ENCODE measurements at places on chromosomes 7 and 10.

GRCh38 chr10:79171504-79171903, 102.7 kb downstream of the ZMIZ1 start:
- DNase-seq, result no peak

- no peak for DNase-seq
These were observed 10.1 kb downstream of the NUDT1 start for GRCh38 chr7:2251841-2252771.

DNA sequence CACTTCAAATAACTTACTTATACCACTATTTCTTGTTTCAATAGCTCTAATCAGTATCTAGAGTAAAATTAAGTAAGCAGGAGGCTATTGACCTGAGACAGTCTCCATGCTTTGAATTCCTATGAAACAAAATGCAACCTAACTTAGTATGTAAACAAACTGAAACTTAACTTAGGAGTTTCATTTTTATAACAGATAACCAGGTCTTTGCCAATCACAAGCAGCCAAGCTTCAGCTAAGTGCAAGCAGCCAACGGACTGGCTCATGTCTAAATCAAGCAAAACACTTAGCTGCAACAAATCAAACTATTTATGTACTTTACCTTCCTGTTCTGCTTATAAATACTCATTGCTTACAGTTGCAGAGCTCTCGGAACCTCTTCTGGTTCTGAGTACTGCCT, 4.4 kb upstream of the GSTK1 start:
- DNase-seq, result no peak

- no peak for DNase-seq
These were observed 31.6 kb upstream of the AGK start for GRCh38 chr7:141519623-141520022.

DNA sequence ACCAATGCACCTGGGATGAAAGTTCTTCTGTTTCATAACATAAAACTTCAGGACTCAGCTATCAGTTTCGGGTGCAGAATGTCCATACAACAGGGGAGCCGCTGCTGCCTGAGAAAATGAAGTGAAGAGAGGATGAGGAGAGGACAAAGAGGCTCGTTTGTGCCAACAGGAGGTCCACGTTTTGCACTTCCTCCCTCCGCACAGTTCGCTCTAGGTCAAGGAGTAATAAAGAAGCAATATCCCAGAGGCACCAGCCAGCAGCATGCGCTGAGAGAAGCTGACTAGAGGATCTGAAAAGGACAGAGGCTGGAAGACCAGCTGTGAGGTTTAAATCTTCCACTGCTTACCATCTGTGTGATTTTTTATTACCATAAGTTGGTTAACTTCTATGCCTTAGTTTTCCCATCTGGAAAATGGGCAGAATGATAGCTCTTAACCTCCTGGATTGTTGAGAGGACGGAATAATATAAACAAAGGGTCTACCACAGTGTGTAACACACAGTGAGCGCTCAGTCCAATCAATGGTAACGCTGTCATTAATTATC, 709 bp downstream of the GPAM start:
- DNase-seq, result no peak

- no peak for DNase-seq
These were observed 261.5 kb downstream of the DIP2C start for GRCh38 chr10:427761-428519.

- DNase-seq, result no peak
These were observed 46.7 kb downstream of the CALD1 start for GRCh38 chr7:134826105-134826504.

- no peak for DNase-seq
These were observed 200.5 kb downstream of the MAD1L1 start for GRCh38 chr7:2032030-2032875.

Measured in stimulated activated CD4-positive, alpha-beta T cell treated with anti-CD3 and anti-CD28 coated beads, Interleukin-1b, Interleukin-23, amount 100 ng/mL, for 48 hours (primary cell).